ENCODE measurements at places on chromosomes 5 and 9.

- no peak for DNase-seq
Observed at GRCh38 chr5:133232011-133232410, 180.2 kb downstream of the HSPA4 start.

DNA sequence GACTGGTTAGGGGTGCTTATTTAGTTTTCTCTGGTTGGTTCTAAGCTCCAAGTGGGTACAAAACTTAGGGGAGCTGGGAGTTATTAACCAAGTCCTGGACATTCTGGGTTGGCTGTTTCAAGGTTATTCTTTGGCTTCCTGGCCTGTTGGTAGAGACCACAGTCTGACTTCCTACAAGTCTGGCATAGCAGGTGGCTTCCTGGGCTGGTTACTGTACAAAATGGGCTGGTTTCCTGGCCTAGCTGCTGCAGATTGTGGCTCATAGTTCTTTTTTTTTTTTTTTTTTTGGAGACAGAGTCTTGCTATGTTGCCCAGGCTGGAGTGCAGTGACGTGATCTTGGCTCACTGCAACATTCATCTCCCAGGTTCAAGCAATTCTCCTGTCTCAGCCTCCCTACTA, 46.3 kb upstream of the BARHL1 start:
- no peak for DNase-seq

GRCh38 chr9:121282277-121283079, 14.5 kb downstream of the GSN start:
- no peak for DNase-seq

DNA sequence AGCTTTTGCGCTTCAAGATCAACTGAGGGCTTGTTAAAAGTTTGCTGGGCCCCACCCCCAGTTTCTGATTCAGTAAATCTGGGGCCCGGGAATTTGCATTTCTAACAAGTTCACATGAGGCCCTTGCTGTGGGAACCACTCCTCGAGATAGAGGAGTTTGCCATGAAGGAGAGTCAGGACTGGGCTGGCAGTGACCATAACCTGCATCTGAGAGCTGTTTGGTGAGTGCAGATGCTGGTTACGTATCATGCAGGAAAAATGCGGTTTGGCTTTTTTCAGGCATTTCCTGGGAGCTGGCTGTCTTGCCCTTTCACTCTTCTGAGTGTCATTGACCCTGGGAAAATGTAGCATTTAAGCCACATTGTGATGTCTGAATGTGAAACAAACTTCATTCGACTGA, 9.4 kb upstream of the ANGPTL2 start:
- no peak for DNase-seq

DNA sequence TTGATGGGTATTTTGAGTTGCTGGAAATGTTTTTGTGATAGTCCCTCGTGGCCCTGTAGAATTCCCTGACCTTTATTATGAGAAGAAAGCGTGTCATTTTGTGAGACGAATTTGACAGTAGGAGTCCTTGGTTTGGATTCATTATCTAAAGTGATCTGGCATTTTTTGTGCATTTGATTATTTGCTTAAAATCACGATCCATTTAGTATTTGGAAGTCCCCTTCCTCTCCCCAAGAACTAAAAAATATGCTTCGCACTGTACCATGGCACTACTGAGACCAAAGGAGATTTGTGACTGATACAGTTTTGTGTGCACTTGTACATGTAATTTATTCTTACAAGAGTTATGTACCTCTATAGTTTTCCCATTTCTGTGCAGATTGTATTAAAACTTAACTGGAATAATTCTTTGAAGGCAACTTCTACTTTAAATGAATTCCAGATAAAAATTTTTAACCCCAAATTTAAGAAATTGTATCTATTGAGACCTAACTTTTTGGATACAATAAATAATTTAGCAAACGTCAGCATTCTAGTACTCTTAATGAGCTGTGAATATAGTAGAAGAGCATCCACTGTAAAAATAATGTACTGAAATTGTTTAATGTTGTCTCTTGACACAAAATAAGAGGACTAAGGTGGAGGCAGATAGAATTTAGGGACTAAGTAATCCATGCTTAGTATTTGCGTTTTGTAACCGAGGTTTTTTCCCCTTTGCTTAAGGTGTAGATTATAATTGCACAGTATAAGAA, 2.1 kb downstream of the MAP3K1 start:
- no peak for DNase-seq

GRCh38 chr5:174426388-174426787, 298.0 kb upstream of the MSX2 start:
- DNase-seq = no peak

GRCh38 chr5:1511048-1511447, 12.7 kb downstream of the LPCAT1 start:
- no peak for DNase-seq

GRCh38 chr9:7777771-7778170, 21.8 kb downstream of the DMAC1 start:
- no peak for DNase-seq

GRCh38 chr5:43773478-43773844, 170.5 kb downstream of the NNT start:
- no peak for DNase-seq

- DNase-seq = no peak
Observed at GRCh38 chr5:123289210-123289609, 134.0 kb downstream of the CEP120 start.

GRCh38 chr5:121199216-121199999, 652.3 kb upstream of the FTMT start:
- DNase-seq = no peak

DNA sequence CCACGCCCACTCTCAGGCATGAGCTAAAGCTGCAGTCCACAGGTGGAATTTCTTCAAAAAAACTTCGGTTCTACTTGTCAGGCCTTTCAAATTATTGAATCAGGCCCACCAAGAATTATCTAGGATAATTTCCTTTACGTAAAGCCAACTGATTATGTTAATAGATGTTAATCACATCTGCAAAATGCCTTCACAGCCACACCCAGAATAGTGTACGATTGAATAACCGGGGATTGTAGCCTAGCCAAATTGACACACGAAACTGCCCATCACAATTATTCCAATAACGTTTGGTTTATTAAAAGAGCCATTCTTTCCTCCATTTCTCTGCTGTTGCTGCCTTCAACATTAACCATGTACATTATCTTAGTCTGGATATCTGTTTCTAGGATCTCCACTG, 148.7 kb downstream of the NR3C1 start:
- no peak for DNase-seq

- no peak for DNase-seq
Observed at GRCh38 chr5:372556-372995, 51.1 kb downstream of the AHRR start.

- no peak for DNase-seq
Observed at GRCh38 chr9:109919736-109920408, 139.9 kb downstream of the PALM2AKAP2 start.

- DNase-seq = no peak
Observed at GRCh38 chr9:34983209-34983608, 6.3 kb upstream of the DNAJB5 start.

- DNase-seq = no peak
Observed at GRCh38 chr9:84788803-84789462, 119.4 kb downstream of the NTRK2 start.

GRCh38 chr5:148509893-148510292, 126.1 kb downstream of the FBXO38 start:
- no peak for DNase-seq

DNA sequence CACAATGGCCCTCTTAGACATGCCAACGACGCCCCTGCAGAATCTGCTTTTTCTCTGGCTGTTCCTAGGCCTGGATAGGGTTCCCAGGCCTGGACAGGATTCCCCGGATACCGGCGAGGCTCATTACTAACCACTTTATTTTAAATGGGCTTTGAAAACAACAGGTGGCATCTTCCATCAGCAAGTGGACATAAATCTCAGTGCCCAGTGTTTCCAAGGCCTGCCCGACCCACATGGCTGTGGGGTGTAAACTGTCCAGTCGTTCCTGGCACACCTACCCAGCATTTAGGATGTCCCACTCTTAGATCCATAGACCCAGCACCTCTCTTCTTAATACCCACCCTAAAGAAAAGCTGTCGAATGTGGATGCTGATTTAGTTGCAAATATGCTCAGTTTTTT, 896 bp downstream of the CMBL start:
- DNase-seq = no peak

- no peak for DNase-seq
Observed at GRCh38 chr5:157820593-157821252, 38.2 kb downstream of the CLINT1 start.

- no peak for DNase-seq
Observed at GRCh38 chr5:158275511-158275910, 416.6 kb upstream of the CLINT1 start.

DNA sequence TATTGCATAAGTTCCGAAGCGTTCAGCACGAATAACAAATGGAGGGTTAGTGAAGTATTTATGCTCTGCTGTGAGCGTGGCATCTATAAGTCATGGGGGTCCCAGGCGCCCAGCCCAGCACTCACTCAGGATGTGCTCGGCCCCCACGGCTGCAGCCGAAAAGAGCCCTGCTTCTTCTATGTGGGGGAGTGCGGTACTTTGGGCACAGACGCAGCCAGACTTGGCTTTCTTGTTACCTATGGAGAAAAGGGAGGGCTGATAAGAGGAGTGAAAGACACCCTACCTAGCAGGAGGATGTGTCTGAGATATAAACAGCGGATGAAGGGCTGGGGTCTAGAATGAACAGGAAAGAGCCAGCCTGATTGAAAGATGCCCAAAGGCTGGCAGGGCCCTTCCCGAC, 51.4 kb downstream of the MRPL36 start:
- DNase-seq = no peak

- DNase-seq = no peak
Observed at GRCh38 chr9:92992549-92992948, 45.2 kb downstream of the FGD3 start.

DNA sequence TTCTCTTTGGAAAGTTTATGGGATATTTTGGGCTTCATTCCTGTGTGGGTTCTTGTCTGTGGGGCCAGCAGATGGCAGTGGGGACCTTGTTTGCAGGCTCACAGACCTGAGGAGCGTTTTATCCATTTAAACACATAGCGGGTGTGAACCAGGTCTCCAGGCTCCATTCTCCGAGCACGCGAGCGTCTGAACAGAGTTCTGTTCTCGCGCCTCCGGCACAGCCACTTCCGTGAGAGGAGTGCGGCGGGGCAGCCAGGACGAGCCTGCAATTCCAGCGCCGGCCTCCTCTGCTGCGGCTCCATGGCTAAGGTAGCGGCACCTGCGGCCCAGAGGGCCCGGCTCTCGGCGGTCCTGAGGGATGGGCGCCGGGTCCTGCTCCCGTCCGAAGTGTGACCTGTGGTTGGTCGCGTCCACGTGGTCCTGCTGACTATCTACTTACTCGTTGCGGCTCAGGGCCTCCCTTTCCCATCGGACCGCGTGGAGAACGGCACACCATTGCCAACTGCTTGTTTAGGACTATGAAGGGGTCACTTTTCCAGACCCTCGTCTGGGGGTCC, 7.3 kb downstream of the NRARP start:
- no peak for DNase-seq

DNA sequence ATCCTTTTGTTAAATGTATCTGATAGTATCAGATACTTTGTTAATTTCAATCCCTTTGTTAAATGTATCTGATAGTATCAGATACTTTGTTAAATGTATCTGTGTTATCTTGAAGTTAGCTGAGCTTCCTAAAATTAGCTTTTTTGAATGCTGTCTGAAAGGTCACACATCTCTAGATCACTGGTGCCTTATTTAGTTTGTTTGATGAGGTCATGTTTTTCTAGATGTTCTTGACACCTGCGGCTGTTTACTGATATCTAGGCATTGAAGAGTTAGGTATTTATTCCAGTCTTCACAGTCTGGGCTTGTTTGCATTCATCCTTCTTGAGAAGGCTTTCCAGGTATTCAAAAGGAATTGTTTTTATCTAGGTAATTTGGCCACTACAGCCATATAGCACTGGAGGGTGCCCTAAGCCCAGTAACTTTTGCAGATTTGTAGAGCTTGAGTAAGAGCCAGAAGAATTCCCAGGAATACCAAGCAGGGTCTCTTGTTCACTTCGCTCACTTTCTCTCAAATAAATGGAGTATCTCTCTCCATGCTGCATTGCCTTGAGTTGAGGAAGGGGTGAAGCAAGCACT, 435.4 kb upstream of the GRAMD2B start:
- no peak for DNase-seq

GRCh38 chr5:116410336-116410890, 164.2 kb downstream of the SEMA6A start:
- DNase-seq = no peak

- no peak for DNase-seq
Observed at GRCh38 chr5:30099634-30100033, 1093.9 kb upstream of the CDH6 start.

DNA sequence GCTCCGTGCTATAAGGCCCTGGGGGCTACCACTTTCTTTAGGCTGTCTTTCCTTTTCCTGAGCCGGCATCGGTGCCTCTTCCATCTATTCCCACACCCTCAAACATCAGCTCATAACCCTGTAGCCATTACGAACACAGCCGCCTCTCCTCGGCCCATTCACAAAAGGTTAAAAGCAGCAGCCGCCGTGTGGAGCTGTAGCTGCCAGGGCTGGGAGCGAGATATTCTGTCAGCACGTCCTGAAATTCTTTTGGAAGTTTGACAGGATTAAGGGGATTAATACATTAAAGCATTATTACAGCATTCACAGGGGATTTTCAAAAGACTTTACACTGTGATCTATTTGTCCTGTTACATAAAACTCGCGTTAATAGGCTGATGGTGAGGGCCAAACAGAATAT, 428.2 kb downstream of the CDK5RAP2 start:
- DNase-seq = no peak

DNA sequence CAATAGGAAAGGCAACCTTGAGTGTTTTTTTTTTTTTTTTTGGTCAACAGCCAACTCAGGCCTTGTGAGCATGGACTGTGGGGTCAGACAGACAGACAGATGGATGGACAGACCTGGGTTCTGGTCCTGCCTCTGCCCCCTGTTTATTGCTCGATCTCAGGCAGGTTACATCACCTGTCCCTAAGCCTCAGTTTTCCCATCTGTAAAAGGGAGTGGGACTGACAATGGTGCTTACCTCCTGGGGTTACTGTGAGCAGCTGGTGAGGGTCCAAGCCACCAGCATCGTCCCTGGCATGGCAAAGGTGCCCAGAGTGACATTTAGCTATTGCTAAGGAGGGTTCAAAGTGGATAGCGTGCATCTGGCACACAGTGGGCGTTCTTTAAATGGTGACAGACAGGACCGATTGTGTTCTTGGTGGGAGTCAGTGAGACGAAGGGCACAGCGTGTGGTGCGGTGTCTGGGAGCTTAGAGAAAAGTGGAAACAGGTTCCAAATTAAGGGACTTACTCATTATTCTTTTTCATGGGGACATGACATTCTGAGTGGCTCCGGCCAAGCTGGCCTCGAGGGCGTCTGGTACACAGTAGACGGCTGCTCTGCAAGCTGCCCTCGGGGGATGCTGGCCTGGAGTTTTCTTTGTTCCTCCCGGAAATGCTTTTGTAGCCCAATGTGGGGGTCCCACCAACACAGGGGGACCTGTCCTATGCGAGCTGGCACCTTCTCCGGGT, 72.1 kb downstream of the COL27A1 start:
- no peak for DNase-seq

DNA sequence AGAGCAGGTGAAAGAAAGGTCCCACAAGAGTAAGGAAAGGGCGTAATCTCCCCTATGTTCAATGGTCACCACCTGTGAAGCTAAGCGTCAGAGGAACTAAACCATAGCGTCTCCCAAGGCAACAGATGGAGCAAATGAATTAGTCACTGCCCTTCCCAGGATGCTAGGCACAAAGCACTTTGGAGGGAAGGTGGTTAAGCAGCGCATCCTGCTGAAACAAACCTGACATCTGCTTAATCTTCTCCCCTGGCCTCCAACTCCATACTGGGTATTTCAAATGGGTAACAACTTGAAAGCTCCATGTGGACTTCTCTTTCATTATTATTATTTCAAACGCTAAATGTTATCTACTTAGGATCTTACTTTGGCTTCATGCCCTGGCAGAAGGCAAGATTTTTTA, 227.3 kb downstream of the MLLT3 start:
- no peak for DNase-seq

- no peak for DNase-seq
Observed at GRCh38 chr5:89241186-89241585, 358.2 kb upstream of the MEF2C start.
